ENCODE measurements at places on chromosomes 5 and 9. TPM values are rescaled to one million over a fixed set of nuclear protein-coding genes. Genes with fewer than 3 reads are reported as not detected.

DNA sequence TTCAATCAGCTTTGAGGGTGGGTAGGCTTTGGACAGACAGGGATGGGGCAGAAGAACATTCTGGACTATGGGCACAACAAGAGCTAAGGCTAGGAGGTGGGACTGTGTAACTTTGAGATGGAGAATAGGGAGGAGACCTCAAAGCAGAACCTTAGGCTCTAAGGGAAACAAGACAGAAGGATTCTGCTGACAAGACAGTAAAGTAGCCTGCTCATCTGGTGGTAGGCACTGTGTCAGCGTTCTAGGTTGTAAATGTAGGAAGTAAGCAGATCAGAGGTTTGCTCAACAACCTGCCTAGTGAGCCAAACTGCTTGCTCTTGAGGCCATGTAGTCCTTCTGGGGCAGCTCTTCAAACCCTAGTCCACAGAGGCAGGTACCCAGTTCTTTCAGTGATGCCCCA lies 15.0 kb upstream of the IL12B start:
- DNase-seq = no peak

DNA sequence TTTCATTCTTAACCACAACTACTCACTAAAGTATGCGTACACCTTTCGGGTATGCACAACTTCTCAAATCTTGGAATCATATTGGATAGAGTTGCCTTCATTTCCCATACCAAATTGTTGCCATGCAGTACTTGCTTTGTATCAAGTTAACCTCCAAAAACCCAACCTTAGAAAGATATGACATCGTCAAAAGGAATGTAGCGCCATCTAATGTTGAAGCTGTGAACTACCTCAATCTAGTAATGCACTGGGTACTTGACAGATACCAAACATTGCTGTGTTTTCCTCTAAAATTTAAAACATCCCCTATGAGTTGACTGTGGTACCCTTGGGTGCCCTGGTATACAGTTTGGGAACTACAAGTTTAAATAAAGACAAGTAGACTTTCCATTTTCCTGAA lies 318.4 kb downstream of the ARL15 start:
- no peak for DNase-seq

GRCh38 chr5:106121972-106122605 lies 1548.6 kb downstream of the EFNA5 start:
- DNase-seq = no peak

- DNase-seq = no peak
Measured at GRCh38 chr9:21558615-21559401, 76.7 kb upstream of the IFNE start.

DNA sequence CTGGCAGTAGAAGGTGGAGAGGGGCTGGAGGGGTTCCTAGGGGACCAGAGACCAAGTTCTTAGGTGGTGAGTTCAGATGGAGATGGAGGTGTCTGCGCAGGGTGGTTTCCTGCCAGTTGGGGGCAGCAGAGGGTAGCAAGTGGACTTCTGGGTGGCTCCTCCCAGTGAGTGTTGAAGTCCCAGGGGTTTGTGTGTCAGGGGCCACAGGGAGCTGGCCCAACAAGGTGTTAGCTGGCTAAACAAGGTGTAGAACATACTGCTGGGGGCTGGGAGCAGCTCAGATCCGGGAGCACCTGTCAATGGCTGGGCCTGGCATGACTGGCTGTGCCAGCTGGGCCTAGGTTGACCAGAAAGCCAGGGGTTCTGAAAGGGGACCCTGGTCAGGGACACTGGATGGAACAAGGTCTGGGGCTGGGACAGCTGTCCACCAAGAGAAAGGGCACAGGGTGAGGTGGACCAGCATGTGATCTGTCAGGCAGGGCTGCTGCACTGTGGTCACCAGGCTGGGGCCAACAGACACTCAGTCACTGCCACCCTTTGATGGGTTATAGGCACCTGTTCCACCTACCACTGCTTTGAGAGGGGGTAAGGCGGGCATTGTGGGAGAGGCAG lies 35.6 kb downstream of the DAB2IP start:
- peak; percentile 89 for DNase-seq

DNA sequence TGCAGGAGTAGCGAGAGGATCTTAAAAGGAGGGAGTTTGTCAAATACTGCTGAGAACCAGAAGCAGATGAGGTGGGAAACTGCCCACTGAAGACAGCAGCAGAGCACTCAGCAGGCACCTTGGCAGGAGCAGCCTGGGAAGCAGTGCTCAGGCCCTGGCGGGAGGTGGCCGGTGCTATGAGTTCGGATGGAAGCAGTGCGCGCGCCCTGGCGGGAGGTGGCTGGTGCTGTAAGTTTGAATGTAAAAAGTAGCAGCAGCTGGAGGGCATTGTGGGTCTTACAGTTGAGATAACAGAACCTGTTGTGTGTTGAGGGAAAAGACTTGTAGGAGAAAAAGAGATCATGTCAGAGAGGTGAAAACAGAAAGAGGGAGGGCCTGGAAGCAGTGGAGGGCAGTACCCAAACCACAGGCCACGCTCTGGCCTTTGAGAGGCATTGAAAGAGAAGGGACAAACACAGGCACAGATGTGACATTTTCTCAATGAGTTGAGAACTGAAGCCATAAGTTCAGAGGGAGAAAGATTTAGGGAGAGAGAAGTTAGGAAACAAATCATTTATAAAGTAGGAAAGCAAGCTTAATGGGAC lies 130.9 kb downstream of the ERCC6L2 start:
- DNase-seq = no peak

DNA sequence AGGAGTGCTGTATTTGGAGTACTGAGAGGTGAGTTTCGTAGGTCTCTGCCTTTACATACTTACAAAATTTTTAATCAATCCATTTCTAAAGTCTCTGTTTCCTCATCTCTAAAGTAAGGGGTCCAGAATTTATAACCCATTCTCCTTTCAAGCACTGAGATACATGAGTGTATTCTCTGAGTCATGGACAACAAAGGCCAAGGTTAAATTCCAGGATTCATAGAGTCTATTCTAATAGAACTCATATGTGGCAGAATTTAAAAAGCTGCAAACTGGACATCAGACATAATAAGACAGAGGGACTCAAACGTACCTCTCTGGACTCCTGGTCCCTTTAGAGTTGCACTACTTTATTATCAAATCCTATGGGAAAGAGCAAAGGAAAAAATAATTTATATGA lies 112.5 kb upstream of the SLIT3 start:
- DNase-seq = no peak

Gene PDLIM4
- 33.9 TPM for total RNA-seq

DNA sequence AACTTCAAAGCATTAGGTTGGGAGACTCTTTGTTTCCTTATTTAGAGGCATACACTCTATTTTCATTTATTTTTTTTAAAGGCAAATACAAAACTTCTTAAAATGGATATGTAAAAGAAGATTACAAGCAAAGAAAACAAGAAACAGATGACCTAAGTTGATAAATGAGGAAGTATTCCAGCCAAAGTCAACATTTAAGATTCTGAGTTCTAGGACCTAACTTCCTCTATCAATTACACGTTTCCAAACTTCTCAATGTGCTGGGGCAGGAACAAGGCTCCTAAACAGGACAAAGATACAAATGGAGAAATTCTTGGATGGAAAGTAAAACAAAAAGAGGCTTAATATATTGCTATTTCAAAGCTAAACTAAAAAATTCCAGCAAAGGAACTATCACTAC lies 89.5 kb downstream of the TLE1 start:
- no peak for DNase-seq

- no peak for DNase-seq
Measured at GRCh38 chr9:7369384-7369821, 430.2 kb downstream of the DMAC1 start.

Gene PHYHD1
- total RNA-seq = 26.6 TPM

DNA sequence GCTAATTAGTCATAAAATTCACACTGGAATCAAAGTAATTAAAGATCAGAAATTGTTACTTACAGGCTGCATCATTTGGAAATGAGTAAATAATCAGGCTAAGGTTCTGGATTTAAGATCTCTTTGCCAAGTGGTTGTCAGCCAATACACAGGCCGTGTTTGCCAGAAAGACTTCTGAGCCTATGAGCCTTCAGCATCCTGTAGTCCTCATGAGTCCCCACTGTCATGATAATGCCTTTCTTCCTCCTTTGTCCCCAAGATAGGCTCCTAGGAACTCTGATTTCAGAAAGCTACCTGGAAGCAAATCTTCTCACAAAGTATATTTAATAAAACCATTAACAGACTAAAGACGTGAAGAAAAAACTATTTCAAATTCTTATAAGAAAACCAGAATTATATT lies 810.5 kb downstream of the DNAH5 start:
- no peak for DNase-seq

Data from ureter (tissue), 1 donor.